Sigmoid colon (tissue), 7 donors: ENCODE measurements at places on chromosomes 5 and 9.

DNA sequence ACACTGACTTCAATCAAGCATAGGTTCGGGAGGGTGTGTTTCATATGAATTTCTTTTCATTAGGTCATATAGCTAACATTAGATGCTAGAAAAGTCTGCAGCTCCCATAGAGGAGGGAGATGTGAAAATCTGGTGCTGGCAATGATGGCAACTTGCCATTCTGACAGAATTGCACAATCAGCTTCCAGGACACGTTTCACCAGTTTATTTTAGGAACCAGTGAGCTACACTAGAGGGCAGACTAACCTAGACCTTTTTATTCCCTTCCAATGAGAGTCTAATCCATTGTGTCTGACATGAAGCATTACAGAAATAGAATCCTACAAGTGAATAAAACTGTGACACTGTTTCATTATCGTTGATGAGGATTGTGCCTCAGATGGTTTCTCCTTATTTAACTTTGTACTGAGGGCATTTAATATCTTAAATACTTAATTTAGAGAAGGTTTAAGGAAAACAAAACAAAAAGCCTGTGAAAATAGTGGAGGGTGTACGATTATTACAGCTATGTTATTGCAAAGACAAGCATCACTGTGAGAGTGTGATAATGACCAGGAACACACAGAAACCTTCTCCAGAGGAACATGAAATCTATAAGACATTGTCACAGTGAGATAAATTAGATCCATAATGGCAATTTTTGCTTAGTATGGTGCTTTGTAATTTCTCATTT is 363.3 kb upstream of the RPS23 start:
- no peaks in the 10 kb centered on the region for H3K36me3 ChIP-seq
- H3K27ac ChIP-seq, result no peak overlapping the region
- peak; percentile 81 for DNase-seq
- H3K27me3 ChIP-seq, result no peaks in the 10 kb centered on the region
- H3K4me1 ChIP-seq, result no peaks in the 10 kb centered on the region

- no peak overlapping the region for H3K4me3 ChIP-seq
- DNase-seq, result no peak
- no peak overlapping the region for H3K27ac ChIP-seq
- H3K36me3 ChIP-seq, result no peaks in the 10 kb centered on the region
- H3K27me3 ChIP-seq, result no peaks in the 10 kb centered on the region
These were observed 346.5 kb downstream of the NFIB start for GRCh38 chr9:13967438-13967837.

DNA sequence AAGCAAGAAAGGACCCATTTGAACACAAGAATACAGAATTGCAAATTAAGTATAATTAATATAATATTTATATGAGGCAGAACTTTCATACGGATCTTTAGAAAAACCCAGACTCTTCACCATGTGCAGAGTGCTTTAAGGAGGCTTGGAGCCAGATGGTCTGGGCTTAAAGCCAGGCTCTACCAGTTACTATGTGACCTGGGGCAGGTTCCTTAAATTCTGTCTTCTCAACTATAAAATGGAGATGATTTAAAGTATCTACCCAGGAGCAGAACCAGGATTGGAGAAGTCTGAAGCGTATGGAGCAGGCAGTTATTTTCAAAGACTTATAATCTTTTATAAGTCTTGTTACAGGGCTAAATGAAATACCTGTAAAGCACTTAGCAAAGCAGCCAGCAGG is 202.1 kb downstream of the TSSK1B start:
- no peaks in the 10 kb centered on the region for H3K36me3 ChIP-seq
- H3K27me3 ChIP-seq, result no peaks in the 10 kb centered on the region
- no peak overlapping the region for H3K4me3 ChIP-seq

DNA sequence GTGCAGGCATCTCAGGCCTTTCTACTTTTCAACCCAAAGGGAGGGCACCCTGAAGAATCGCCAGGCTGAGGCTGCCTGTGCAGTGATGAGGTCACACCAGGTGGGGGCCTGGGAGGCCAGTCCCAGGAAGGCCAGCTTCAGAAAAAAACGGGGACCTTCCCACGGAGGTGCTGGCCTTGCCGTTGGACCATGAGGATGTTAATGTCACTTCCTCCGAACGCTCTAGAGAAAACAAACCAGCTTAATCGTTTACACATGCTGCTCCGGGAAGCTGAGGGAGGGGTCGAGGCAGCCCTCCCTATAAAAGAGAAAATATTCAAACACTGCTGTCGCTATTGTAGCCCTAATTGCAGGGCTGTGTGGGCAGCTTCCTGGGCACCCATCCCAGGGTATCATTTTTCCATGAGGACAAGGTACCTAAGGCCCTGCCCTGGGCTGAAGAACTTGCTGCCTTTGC is 27.0 kb downstream of the PTGES start:
- H3K27ac ChIP-seq, result no peak overlapping the region
- no peak overlapping the region for H3K4me3 ChIP-seq
- H3K27me3 ChIP-seq, result no peaks in the 10 kb centered on the region
- no peaks in the 10 kb centered on the region for H3K36me3 ChIP-seq
- H3K4me1 ChIP-seq, result peaks cover 9% of the 10 kb centered on the region

DNA sequence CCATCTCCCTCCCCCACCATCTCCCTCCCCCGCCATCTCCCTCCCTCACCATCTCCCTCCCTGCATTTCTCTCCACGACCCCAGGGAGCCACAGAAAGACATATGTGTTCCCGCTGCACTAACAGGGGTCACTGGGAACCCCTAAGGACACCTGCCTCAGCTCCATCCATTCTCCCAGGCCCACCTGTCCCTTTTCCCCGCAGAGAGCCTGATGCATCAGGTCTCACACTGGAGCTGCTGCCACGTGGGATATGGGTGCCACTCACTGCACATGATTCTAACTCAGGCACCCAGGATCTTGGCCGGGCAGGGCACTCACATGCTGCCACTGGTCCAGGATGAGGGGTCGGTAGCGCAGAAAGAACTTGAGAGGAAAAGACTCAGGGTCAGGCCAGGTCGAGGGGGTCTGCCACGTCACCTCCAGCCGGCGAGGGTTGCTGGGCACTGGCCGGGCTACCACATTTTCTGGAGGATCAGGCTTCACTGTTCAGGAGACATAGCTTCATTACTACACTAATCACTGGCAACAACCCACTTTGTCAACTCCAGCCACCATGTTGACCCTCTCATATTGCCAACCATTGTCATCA is 33.2 kb upstream of the ENHO start:
- H3K4me3 ChIP-seq, result no peak overlapping the region
- H3K36me3 ChIP-seq, result no peaks in the 10 kb centered on the region
- H3K27me3 ChIP-seq, result no peaks in the 10 kb centered on the region
- no peak overlapping the region for H3K27ac ChIP-seq

GRCh38 chr5:150511578-150512367 is 3.8 kb downstream of the NDST1 start:
- H3K27ac ChIP-seq, result peak overlapping the region; percentile 57
- H3K4me1 ChIP-seq, result peaks cover 84% of the 10 kb centered on the region
- no peaks in the 10 kb centered on the region for H3K36me3 ChIP-seq
- no peak overlapping the region for H3K4me3 ChIP-seq
- H3K27me3 ChIP-seq, result no peaks in the 10 kb centered on the region

DNA sequence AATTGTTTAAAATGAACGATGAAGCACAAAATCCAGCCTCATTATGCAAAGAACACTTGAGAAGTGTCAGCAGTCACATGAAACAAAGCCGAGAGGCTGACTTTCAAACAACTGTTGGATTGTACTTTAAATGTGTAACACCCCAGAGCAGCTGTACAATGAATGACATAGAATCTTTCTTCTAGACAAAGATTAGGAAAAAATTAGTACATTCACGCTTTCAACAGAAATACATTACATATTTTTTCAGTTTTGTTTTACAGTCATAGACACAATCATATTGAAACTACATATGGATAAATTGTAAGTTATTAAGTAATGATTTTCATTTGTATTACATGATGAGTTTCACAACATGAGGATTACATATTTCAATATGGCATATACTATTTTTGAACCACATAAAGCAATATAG is 10.6 kb upstream of the AGXT2 start:
- no peak overlapping the region for H3K27ac ChIP-seq
- H3K4me3 ChIP-seq, result no peak overlapping the region
- no peaks in the 10 kb centered on the region for H3K27me3 ChIP-seq
- DNase-seq, result no peak
- no peaks in the 10 kb centered on the region for H3K36me3 ChIP-seq

GRCh38 chr5:64794053-64794770 is 25.5 kb downstream of the CWC27 start:
- DNase-seq, result no peak
- no peak overlapping the region for H3K27ac ChIP-seq
- no peak overlapping the region for H3K4me3 ChIP-seq

DNA sequence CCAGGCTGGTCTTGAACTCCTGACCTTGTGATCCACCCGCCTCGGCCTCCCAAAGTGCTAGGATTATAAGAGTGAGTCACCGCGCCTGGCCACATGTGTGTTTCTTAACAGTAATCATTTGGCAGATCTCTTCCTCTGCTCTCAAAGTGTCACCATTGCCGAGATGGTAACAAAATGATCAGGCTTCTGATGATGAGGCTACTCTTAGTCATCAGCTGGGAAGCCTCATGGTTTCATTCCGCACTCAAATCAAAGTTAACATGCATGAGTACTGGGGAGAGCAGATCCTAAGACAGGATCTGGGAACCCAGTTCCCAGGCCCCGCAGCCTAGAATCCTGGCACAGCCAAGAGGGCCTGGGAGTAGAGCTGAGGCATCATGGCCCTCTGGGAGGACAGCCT is 27.4 kb downstream of the BARHL1 start:
- no peak overlapping the region for H3K27ac ChIP-seq
- no peak overlapping the region for H3K4me3 ChIP-seq
- no peak for DNase-seq

DNA sequence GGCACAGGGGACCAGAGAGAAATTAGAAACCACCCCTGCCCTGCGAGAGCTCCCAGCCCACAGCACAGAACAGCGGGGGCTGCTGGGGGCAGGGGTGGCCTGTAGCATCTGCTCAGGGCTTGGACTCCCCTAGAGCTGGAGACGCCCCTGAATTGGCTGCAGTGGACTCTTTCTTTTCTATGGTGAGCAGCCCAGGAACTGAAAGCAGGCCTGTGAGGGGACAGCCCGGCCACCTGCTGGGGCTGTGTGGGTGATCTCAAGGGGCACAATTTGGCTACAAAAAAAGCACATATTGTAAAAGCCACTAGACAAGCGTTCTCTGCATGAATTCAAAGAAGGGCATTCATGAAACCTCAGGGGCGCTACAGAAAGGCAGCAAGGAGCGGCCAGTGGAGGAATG is 57.5 kb upstream of the ICE1 start:
- no peaks in the 10 kb centered on the region for H3K4me1 ChIP-seq
- H3K36me3 ChIP-seq, result no peaks in the 10 kb centered on the region
- no peak overlapping the region for H3K4me3 ChIP-seq
- H3K27ac ChIP-seq, result no peak overlapping the region
- DNase-seq, result no peak

DNA sequence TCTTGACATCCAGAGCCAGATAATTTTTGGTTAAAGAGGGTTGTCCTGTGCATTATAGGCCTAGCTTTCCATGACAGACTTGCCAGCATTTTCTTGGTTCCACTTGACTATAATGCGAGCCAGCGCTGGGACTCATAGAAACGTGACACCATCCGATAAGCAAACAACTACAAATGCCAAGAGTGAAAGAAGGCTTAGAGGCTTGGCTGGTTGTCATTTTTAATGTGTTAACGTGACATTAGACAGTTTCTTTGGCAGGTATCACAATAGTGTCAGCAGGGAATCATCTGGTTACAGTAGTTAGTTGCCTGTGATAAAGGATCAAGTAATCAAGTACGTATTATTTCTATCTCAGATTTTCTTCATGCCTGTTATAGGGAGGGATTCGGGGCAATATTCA is 20.0 kb upstream of the LIFR start:
- H3K4me3 ChIP-seq, result no peak overlapping the region
- no peaks in the 10 kb centered on the region for H3K4me1 ChIP-seq
- no peak for DNase-seq
- no peaks in the 10 kb centered on the region for H3K27me3 ChIP-seq
- no peaks in the 10 kb centered on the region for H3K36me3 ChIP-seq
- H3K27ac ChIP-seq, result no peak overlapping the region

DNA sequence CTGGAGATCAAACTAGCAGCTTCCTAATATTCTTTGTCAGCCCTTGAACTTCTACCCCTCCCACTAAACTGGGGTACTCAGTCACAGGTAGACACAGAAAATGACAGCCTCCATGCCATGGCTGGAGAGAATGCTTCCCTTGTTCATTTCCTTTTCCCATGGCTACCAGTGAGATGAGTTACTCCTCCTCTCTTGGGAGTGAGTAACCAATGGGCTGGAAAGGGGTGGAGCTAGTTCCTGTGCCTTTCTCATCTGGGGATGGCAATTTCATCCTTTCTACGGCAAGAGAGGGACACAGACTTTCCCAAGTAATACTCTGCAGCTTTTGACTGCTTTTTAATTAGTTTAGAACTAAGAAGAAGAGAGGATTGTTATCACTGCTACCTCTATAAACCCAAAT is 1045.6 kb upstream of the WWC1 start:
- no peaks in the 10 kb centered on the region for H3K27me3 ChIP-seq
- H3K4me1 ChIP-seq, result no peaks in the 10 kb centered on the region
- no peak overlapping the region for H3K4me3 ChIP-seq
- H3K27ac ChIP-seq, result no peak overlapping the region

- no peaks in the 10 kb centered on the region for H3K27me3 ChIP-seq
- H3K4me1 ChIP-seq, result peaks cover 22% of the 10 kb centered on the region
- H3K27ac ChIP-seq, result peak overlapping the region; percentile 90
- H3K36me3 ChIP-seq, result peaks cover 6% of the 10 kb centered on the region
- no peak for DNase-seq
These were observed 399 bp downstream of the NDUFA2 start for GRCh38 chr5:140647042-140647419.

- no peaks in the 10 kb centered on the region for H3K27me3 ChIP-seq
- H3K4me3 ChIP-seq, result no peak overlapping the region
- H3K27ac ChIP-seq, result peak overlapping the region; percentile 58
- no peaks in the 10 kb centered on the region for H3K4me1 ChIP-seq
- DNase-seq, result peak; percentile 90
These were observed 9.2 kb downstream of the DCANP1 start for GRCh38 chr5:135437796-135438560.

GRCh38 chr9:33450621-33451146 is 3.3 kb upstream of the AQP3 start:
- H3K27ac ChIP-seq, result no peak overlapping the region
- peaks cover 13% of the 10 kb centered on the region for H3K4me1 ChIP-seq
- no peak overlapping the region for H3K4me3 ChIP-seq
- H3K27me3 ChIP-seq, result no peaks in the 10 kb centered on the region
- DNase-seq, result no peak
- H3K36me3 ChIP-seq, result no peaks in the 10 kb centered on the region

- no peak overlapping the region for H3K4me3 ChIP-seq
- H3K4me1 ChIP-seq, result no peaks in the 10 kb centered on the region
- H3K36me3 ChIP-seq, result no peaks in the 10 kb centered on the region
- H3K27me3 ChIP-seq, result no peaks in the 10 kb centered on the region
- H3K27ac ChIP-seq, result peak overlapping the region; percentile 96
These were observed 55.4 kb upstream of the RPL26L1 start for GRCh38 chr5:172903790-172904189.

DNA sequence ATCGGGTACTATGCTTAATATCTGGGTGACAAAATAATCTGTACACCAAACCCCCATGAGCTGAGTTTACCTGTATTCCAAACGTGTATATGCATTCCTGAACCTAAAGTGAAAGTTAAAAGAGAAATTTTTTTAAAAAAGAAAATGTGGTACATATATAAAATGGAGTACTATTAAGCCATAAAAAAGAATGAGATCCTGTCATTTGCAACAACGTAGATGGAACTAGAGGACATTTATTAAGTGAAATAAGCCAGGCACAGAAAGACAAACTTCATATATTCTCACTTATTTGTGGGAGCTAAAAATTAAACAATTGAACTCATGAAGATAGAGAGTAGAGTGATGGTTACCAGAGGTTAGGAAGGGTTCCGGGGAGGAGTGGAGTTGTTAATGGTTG is 44.8 kb downstream of the NDUFAF2 start:
- H3K27ac ChIP-seq, result no peak overlapping the region
- DNase-seq, result no peak
- H3K36me3 ChIP-seq, result no peaks in the 10 kb centered on the region
- H3K4me1 ChIP-seq, result no peaks in the 10 kb centered on the region
